GM12864 (cell line): ENCODE measurements at places on chromosomes 1 and 21.

- DNase-seq = no peak
Observed at GRCh38 chr1:156624814-156625435, 5.7 kb downstream of the HAPLN2 start.

GRCh38 chr1:68770817-68771216 is 273.9 kb upstream of the DEPDC1 start:
- DNase-seq = no peak

- DNase-seq = no peak
Observed at GRCh38 chr1:165629151-165629550, 1.9 kb upstream of the MGST3 start.

- no peak for DNase-seq
Observed at GRCh38 chr21:25717491-25718147, 17.1 kb downstream of the ATP5PF start.

DNA sequence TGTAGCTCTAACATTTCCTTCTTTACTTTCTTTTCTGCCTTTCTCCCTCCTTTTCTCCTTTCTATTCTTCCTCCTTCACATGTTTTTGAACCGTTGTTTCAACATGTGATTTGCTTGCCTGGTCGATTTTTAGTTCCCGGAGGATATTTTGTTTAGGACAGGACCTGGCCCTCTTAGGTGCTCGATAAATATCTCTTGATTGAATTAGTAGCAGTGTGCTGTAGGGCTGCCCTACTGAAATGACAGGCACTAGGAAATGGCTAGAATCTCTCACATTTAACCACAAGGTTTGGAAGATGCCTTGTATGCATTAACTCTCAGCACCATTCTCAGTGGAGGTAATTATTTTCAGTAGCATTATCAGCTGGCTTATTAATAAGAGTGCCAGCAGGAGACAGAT is 305.6 kb downstream of the PAPPA2 start:
- no peak for DNase-seq

- no peak for DNase-seq
Observed at GRCh38 chr1:5815211-5815610, 177.0 kb downstream of the NPHP4 start.

GRCh38 chr1:26585471-26585870 is 55.9 kb downstream of the RPS6KA1 start:
- DNase-seq = no peak

- DNase-seq = no peak
Observed at GRCh38 chr1:92956254-92957029, 4.8 kb downstream of the DIPK1A start.

DNA sequence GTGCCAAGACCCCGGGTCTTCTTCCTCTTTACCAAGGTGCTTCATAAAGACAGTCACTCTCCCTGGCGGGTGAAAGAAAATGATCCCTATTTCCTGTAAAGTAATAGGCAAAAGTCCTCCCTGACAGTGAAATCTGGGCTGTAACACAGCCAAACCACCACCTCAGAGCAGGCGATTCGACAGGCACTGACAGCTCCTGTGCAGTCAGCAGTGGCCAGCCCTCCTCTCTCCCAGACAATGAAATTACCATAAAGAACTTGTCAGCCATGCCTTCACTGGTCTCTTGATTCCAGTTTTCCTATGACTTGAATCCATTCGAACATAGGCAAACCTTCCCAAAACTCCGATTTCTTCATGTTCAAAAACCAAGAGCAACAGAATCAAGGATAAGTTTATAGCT is 492.2 kb upstream of the DAB1 start:
- DNase-seq = no peak

- no peak for DNase-seq
Observed at GRCh38 chr1:82625537-82625936, 824.8 kb downstream of the ADGRL2 start.

- no peak for DNase-seq
Observed at GRCh38 chr1:70762386-70762785, 285.2 kb downstream of the PTGER3 start.

- DNase-seq = no peak
Observed at GRCh38 chr1:212959266-212960220, 9.2 kb downstream of the VASH2 start.

DNA sequence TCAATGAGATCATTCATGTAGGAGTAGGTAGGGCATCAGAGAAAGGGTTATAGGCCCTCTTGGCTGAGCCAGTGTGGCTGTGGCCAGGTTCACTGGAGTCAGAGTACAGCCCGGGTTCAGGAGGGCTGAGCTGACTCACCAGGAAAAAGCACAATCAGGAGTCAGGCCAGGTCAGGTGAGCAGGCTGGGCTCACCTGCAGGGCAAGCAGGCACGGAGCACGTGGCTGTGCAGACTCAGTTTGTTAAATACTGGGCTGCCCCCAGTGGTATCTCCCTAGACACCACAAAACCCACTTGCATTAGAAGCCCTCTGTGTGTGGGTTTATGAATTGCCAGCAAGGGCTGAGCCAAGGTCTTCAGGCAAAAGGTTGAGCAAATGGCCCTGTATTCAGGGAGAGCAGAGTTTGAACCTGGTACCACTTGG is 122.1 kb upstream of the SERBP1 start:
- DNase-seq = no peak

- DNase-seq = peak; percentile 43
Observed at GRCh38 chr21:42120101-42120902, 49.2 kb downstream of the UMODL1 start.

- no peak for DNase-seq
Observed at GRCh38 chr1:93111065-93111464, 32.0 kb downstream of the MTF2 start.

DNA sequence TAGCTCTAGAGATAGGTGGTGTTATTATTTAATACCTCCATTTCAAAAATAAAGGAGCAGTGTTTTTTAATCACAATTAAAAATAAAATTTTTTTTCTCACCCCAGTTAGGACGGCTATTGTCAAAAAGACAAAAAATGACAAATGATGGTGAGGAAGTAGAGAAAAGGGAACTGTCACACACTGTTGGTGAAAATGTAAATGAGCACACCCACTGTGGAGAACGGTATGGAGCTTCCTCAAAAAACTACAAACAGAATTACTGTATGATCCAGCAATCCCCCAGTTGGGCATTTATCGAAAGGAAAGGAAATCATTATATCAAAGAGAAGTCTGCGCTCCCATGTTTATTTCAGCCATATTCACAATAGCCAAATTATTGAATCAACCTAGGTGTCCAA is 148.7 kb upstream of the NR5A2 start:
- DNase-seq = no peak

- DNase-seq = no peak
Observed at GRCh38 chr1:29523136-29523535, 286.8 kb downstream of the PTPRU start.

GRCh38 chr1:117569856-117570255 is 36.0 kb upstream of the TENT5C start:
- DNase-seq = no peak

DNA sequence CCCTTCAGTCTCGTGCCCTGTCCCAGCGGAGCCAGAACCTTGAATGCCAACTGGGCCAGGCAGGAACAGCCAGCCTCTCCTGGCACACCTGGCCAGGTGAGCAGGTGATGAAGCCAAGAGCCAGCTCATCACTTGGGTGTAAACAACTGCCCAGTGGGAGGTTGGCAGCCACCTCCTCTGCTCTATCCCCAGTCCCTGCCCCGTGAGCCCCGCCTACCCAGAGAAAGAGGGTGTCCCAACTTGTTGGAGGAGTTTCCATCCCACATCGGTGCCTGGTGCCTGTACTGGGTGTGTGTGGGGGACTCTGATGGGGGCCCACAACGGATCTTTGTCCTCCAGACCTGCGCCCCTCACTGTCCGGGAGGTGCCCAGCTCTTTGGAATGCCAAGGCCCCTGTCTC is 17.8 kb upstream of the FAM131C start:
- DNase-seq = no peak

- no peak for DNase-seq
Observed at GRCh38 chr1:60069691-60070090, 3.9 kb downstream of the C1orf87 start.

GRCh38 chr1:209960926-209961325 is 22.9 kb downstream of the SYT14 start:
- no peak for DNase-seq

DNA sequence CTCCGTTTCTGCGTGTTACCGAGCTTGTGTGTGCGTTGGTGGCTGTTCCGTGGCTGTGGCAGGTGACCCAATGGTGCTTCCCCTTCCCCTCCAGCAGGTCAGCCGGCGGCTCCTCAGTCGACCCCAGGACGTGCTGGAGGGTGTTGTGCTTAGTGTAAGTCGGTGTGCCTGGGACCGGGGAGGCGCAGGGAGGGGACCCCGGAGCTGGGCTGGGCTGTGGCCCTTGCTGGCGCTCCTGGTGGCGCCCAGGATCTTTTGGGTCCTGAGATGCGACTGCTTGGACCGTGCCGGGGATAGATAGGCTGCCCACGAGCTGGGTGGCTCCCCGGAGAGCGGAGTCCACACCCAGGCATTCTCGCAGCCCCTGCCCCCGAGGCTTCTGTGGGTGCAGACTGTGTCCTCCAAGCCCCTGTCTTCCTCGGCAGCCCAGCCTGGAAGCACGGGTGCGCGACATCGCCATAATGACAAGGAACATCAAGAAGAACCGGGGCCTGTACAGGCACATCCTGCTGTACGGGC is 5.9 kb downstream of the ATAD3C start:
- no peak for DNase-seq

- no peak for DNase-seq
Observed at GRCh38 chr1:30322859-30323257, 400.5 kb downstream of the MATN1 start.

DNA sequence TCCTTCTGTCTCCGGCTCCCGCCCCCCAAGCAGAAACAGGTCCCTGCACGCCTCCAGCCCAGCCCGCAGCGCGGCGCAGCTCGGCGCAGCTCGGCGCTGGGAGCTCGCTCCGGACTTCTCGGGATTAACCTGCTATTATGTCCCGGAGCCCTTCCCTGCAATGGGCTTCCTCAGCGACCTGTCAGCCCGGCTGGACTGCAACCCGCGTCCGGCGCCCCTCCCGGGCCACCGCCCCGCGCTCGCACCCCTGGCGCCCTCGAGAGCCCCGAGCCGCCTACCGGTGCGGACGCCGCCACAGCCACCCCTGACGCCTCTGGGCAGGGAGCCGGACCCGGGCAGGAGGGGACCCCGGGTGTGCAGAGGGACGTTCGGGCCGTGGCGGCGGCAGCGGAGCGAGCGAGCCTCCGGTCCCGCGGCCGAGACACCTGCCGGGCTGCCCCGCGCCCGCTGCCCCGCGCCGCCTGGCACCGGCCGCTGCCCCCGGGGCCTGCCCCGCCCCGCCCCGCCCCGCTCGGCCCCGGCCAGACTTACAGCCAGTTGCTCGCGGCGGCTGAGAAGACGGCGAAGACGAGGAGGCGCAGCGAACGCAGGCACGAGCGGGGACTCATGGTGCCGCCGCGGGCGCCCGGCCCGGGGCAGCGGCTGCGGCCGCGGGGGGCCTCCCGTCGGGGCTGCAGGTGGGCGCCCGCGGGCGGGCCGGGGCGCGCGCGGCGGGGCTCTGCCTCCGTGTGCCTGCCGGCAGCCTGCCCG is 407 bp downstream of the WNT4 start:
- DNase-seq = no peak

DNA sequence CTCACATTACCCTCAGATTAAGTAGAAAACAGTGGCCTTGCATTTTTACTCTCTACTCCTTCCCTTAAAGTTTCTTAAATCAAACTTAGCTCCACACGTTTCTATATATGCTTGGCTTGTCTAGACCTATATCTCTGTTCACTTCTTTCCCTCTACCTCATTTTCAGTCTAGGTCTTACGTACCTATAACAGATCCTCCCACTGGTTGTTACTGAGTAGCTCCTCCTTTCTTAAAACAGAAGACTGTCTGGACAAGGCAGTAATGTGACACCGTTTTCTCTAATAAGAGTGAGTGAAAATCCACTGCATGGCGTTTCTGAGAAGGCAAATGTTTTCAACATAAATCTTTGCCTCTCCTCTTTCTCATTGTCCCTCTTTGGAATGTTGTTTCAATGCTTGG is 211.7 kb upstream of the POGK start:
- no peak for DNase-seq

DNA sequence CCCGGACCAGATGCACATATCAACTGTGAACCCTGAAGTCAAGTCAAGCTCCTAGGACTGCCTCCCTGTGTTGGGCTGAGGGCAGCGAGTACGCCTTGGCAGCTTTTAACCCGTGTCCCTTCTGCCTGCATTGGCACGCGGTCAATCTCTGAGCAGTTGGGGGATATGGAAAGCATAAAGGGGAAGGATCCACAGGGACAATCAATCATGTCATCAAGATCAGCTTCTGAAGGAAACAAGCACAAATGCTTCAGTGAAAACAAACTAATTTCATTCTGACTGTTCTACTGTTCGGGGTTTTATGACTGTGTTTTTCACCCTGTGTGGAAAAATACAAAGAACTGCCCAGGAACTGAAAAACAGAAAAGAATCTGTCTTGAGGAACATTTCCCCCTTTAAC is 106.2 kb downstream of the RUNX1 start:
- no peak for DNase-seq

- DNase-seq = no peak
Observed at GRCh38 chr1:84090447-84091245, 53.4 kb upstream of the PRKACB start.

GRCh38 chr1:182601416-182601786 is 2.8 kb downstream of the RGS16 start:
- DNase-seq = peak; percentile 69

- DNase-seq = no peak
Observed at GRCh38 chr1:90826834-90827233, 109.7 kb upstream of the BARHL2 start.

DNA sequence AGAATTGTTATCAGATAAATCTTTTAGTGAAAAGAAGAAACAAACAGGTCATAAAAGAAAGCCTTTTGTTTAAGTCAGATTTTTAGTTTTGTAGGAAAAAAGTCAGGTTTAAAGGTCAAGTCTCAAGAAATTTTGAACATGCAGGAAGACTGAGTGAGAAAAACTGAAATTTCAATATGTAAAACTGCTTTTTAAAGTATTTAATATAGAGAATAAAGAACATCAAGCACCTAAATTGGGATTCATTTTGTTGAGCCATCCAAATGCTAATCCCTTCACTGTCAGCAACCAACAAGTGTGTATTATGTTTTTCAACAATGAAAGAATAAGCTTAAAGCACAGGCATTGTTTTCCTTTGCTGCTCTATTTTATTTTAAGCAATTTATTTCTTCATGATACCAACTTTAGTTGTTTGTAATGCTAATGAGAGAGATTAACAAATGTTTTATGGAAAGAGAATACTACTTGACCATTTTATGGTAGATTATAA is 114.9 kb upstream of the SERTAD4 start:
- DNase-seq = no peak

- no peak for DNase-seq
Observed at GRCh38 chr1:177897281-177897997, 72.4 kb downstream of the SEC16B start.

DNA sequence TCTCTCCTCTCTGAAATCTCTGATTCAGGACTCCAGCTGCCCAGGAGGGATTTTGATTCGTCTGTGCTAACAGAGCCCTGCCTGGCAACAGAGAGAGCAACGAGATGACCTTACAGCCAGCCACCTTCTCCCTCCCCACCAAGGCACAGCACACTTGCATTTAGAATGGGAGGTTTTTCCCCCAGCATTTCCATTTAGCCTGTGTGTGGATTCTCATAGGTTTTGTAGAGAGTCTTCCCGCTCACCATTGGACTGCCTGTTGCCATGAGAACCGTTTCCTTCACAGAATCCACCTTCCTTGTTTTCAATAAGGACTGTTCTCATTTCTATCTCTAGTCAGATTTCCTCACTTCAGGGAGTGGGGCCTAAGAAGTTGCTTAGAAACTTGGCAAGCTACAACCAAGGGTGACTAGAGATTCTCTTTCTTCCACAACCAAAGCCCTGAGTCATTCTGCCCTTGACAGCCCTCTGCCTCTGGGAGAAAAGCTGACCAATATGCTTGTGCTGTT is 5.8 kb upstream of the IKBKE start:
- no peak for DNase-seq

- no peak for DNase-seq
Observed at GRCh38 chr21:34116569-34116968, 43.2 kb downstream of the MRPS6 start.
